ENCODE measurements at places on chromosomes 3 and 15.

DNA sequence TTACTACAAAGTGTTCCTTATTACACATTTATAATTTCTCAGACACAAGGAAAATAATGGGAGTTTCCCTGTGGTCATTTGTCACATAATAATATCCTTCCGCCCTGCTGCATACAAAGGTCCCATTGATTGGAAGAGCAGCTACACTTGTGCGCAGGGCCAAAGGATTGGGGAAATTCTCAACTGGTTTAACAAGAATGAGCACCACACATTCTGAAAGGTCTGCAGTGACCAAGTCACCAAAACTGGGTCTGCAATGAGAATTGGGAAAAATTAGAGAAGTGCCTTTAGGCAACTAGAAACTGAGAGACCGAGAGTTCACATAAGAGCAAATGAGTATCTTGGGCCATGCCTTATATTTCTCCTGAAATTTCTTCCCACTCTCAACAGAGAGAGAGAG is 98.2 kb upstream of the NR2F2 start:
- DNase-seq = peak; percentile 84

GRCh38 chr15:38648121-38648843 is 83.7 kb upstream of the RASGRP1 start:
- DNase-seq = no peak

- no peak for DNase-seq
These were observed 32.9 kb downstream of the PLCH1 start for GRCh38 chr3:155712008-155712407.

- DNase-seq = no peak
These were observed 79.1 kb downstream of the FOXP1 start for GRCh38 chr3:71504250-71505036.

DNA sequence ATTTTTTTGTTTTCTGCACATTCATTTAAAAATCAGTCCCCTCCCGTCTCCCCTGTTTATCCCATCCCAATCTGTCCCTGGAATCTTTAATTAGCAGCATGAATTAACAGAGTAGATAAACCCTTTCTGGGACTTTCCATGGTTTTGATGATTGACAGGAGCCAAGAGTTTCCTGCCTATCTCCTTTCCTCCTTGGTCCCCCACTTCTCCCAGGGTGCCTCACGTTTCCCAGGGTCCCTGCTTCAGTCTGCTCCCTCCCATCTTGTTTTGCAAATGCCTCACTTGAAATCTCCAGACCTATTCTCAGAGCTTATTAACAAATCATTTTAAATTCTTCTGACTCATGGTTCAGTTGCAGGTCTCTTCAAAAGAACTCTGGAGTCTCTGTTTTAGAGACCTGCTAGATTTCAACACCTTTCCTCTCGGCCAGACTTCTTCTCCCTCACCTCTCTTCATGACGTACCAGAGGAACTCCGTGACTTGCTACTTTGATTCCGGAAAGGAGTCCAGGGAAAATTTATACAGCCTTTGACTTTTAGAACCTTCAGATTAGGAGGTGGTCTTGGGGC is 238.5 kb downstream of the ITPR1 start:
- DNase-seq = no peak

DNA sequence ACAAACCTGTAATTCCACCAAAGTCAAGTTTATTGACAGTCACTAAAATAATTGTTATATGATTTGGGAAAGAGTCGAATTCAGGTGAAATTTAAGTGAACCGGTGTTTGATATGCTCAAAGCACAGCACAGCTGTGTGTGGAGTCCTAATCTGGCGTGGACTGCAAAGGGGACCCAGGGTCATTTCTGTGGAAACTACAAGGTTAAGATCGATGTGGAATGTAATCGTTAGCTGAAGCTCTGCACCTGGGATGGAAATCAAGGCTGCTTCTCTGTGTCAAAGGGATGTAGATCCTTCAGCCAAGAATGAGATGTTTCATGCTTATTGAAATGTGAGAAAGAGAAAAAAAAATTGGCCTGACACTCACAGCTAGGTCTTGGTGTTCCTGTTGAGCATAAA is 1.6 kb upstream of the ELP6 start:
- no peak for DNase-seq

DNA sequence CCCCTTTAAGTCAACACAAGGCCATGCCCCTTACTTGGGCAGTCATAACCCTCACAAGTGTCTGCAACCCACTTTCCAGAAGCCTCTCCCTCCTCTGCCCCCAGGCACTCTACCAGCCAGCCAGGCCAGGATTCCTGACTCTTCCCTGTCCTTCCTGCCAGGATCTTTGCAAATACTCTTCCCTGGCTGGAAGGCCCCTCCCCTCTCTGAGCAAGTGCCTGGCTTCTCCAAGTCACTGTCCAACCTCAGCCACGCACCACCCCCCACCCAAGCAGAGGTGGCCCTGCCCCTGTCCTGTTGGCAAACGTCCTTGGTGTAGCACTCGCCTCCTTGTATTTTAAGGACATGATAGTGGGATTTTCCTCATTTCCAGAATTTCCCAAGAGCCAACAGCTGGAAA is 54.7 kb upstream of the USP3 start:
- no peak for DNase-seq

DNA sequence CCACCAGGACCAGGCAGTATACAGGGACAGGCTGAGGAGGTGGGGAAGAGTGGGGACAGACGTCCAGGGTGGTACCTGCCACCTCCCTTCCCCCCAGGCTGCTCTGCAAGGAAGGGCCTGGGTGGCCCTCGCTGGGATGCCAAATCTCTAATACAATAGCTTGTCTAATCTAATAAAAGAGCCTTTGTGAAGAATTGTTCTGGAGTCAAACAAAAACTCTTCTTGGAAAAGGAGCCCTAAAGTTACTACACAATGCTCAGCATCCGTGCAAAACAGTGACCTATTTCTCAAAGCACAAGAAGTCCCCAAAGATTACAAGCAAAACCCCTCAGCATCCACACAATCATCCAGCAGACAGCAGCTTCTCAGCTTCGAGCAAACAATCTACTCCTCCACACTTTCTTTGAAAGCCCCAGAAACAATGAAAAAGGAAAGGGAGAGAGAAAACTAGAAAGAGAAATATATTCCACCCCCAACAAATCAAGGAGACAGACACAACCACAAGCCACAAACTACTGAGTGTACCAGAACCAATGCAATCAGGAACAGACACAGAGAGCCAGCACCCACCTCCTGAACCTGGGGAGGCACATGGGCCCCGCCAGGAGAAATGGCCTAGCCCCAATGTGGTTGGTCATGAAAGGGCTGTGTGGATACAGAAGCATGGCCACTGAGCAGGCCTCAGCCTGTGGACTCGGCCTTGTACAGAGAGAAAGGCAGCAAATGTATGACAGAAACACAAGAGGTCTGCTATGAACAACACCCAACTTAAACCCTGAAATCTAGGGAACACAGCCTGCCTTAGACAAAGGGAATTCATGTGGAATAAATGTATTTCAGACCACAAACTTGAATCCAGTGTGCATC is 177.1 kb upstream of the CHRNA7 start:
- DNase-seq = no peak

- no peak for DNase-seq
These were observed 3.3 kb downstream of the ACAD9 start for GRCh38 chr3:128882719-128883118.

- DNase-seq = no peak
These were observed 805 bp upstream of the TRPM7 start for GRCh38 chr15:50687302-50687902.

GRCh38 chr15:45107941-45108630 is 5.9 kb downstream of the DUOX2 start:
- no peak for DNase-seq

DNA sequence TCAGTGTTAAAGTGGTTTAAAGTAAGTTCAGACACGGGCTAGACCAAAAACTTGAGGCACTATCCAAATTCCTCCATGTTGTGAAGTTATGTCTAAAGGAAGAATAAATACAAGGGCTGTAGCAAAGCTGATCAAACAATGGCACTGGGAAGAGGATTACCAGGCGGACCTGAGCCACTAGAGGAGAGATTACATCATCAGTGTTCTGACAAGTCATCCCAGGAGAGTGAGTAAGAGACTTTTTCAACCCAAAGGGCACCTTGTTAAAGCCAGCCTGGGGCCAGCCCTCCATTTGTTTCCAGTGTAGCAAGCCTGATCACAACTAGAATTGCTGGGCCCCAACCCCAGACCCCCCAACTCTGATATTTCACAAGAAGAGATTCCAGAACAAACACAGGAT is 166.9 kb downstream of the DCLK3 start:
- DNase-seq = no peak

- peak; percentile 20 for DNase-seq
These were observed 6.4 kb downstream of the NSUN3 start for GRCh38 chr3:94069194-94069813.

DNA sequence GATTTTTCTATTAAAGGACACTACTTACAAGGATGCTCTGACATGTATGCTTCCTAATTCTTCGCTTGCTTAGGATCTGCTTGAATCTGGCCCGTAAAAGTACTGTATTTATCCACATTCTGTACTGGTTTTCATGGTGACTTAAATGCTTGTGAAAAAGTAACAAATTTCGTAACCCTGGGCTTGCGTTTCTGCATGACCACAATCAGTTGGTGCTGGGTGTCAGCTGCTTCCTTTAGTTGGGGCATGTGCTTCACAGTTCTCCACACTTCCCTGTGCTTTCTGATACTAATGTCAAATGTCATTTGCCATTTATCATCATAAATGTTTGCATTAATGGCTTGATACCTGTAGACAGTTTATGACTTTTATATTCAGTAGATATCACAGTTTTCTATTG is 218.4 kb upstream of the MLF1 start:
- peak; percentile 23 for DNase-seq

DNA sequence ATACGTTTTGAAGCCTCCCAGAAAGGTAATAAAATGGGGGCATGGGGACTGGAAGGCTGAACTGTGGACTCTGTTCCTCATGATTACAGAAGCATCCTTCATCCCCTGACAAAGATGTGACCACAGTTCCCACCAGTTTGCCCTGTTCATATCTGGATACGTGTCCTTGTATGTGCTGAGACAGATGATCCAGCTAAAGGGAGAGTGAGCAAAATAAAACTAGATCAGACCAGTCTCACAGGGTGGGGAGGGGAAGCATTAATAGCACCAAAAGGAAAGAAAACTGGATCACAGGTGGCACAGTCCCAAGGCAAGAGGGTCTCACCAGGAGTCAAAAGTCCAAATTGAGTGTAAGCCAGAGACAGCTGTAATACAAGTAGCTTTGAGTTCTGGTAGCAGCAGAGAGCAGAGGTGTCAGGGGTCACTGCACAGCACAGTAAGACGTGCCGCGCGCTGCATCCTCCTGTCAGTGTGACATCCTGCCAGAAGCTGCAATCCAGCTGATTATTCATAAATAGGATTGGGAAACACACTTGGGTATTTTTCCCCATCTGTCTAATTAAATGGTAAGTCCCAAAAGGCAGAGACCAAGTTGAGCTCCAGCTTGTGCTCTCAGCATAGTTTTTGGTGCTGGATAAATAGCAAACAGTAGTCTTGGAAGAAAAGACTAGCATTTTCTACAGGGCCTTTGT is 560.0 kb upstream of the CFAP20DC start:
- no peak for DNase-seq

- DNase-seq = no peak
These were observed 41.3 kb upstream of the RARB start for GRCh38 chr3:25386686-25387255.

GRCh38 chr3:9565316-9565715 is 11.7 kb upstream of the LHFPL4 start:
- DNase-seq = no peak

GRCh38 chr3:187046033-187046432 is 93.3 kb downstream of the RPL39L start:
- DNase-seq = no peak

DNA sequence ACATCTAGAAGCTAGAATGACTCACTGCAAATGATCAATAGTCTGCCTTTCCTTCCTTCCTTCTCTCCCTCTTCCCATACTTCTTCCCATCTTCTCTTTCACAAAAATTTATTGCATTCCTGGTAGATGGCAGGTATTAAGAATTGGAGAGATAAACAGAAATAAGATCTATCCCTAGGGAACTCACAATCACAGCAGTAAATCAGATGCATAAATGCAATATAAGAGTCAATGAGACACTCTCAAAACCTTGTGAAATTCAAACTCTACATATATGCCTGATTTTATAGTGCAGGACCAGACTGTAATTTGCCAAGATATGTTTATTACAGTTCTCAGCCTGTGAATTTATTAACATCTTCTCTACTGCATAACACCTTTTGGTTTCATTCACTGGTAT is 78.3 kb upstream of the ARL6 start:
- no peak for DNase-seq

DNA sequence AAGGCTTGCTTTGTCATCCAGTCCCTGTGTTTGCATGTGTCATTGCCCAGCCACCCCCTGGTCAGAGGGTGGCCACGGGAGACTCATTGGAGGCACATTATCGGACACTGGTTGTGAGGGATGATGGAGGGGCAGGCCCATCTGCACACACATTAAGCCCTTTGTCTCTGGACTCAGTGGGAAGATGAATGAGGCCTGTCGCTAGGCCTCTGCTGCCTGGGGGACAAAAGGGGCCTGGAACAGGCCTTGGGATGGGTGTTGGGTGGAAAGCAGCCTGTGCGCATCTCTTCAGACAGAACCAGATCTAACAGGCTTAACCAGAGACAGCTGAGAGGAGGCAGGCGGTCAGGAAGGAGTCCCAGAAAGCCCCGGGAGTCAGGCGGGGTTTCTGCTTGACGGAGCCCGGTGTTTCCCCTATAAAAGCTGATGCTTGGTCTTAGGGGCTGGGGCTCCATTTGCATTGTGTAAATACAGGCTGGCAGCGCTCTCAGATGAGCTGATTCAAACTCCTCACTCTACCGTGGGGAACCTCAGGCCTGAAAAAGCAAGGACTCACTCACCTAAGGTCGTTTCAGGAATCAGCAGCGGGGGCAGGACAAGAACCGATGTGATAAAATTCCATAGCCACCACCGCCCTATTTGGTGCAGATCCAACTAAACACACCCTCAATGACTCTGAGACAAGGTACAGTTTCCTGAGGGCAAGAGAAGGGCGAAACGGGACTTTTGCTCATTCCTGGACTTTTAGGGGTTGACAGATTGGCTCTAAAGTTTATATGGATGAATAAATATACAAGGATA is 17.1 kb upstream of the SKIC8 start:
- DNase-seq = no peak

GRCh38 chr3:48661501-48662144 is 1.1 kb downstream of the CELSR3 start:
- peak; percentile 21 for DNase-seq

- no peak for DNase-seq
These were observed 3.1 kb upstream of the ACY1 start for GRCh38 chr3:51980253-51980652.

GRCh38 chr3:157300981-157301663 is 135.5 kb upstream of the PTX3 start:
- no peak for DNase-seq
